ENCODE measurements at places on chromosomes 2 and 18.
A peak's percentile ranks its signal among the peaks of the same experiment; 100 is the strongest.

DNA sequence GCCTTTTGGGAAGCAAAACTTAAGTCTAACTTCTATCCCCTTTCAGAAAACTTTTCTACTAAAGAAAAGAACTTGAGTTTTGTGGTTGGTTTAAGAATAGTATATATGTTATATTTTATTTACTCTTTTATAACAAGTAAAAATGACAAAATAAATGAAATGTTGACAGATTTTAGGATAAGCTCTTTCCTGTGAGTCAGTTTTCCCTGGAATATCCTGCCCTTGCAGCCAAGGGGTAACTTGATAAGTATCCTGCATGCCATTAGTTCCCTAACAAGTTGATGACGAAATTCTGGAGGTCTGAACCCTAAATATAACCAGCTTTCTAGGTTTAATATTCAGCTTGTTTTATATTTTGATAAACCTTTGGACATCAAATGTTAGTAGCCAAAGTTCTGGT, 7.3 kb upstream of the HTR2B start:
- no peak for DNase-seq

DNA sequence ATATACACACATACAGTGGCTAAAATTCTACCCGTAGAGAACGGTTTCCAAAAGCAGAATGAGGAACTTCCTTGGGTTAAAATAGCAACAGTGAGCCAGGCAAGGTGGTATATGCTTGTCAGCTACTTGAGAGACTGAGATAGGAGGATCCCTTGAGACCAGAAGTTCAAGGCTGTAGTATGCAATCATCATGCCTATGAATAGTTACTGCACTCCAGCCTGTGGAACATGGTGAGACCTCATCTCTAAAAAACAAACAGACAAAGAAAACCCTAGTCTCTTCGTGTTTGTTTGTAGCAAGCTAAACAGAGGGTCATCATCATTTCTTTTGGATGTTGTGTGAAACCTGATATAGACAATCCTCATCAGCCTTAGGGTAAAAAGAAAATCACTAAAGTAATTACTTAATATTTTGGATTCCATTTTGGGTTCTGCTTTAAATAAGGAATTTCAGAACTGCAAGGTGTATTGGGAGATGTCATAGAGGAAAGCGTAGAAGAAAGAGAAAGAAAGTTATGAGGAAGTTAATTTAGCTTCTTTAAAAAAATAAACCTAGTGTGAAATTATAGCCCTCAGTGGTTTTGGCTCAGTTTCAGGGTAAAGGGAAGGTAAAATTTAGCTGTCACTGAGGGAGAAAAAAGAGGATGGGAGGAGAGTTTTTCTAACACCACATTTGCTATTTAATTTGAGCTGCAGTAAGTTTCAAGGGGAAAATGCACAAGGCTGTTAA, 46.5 kb downstream of the PLEK start:
- no peak for DNase-seq

DNA sequence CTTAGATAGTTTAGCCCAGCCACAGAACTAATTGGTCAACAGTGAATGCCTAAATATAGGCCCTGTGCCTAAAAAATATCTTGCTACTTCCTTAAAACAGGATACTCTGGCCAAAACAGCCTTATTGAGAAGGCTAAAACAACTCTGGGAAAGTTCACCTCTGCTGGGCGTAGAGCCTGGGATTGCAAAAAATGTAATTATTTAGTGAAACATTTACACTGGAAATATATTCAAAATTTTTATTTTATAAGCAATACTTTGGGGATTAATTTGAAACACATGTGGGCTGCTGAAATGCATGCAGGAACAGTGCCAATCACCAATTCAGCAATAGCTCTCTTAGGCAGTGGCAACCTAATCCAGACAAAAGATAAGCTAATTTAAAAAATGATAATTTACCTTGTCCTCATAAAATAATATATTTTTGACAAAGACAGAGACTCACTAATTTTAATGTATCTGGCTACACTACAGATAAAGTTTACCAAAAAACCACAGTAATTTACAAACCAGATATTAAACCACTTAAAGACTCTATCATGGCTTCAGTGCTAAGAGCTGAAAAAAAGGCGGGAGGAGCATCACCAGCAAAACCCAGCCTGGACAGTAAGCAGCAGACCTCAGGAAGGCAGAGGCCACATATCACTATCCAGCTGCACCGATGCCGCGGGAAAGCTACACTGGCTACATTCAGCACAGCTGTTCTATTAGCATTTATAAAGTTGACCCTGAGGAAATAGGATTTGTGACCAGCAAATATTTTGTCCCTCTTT, 18.5 kb downstream of the TRAK2 start:
- DNase-seq, result no peak

DNA sequence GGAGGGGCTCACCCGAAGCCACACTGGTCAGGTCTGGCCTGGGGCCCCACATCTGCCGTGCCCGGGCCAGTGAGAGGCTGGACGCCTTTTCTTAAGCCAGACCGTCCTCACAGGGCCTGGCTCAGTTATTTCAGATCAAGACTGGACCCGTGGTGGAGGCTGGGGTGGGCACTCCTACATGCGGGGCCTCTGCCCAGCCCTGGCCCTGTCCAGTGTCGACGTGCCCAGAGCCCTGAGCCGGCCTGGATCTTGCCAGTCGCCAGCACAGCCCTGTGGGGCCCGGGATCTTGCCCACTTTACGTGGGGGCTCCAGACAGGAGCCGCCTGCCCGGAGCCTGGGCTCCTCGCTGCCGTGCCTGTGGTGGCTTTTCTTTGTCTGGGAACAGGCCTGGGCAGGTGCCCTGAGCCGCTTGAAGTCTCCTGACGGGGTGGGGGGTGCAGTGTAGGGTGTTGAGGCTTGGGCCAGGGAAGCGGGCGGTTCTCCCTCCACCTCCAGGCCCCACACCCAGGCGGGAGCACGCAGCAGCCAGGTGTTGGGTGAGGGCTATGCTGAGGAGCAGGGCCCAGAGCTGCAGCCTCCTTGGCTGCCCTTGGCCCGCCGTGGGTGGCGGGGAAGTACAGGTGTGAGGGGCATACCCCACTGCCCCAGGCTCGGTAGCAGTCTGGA, 6.0 kb downstream of the GPC1 start:
- DNase-seq, result no peak

DNA sequence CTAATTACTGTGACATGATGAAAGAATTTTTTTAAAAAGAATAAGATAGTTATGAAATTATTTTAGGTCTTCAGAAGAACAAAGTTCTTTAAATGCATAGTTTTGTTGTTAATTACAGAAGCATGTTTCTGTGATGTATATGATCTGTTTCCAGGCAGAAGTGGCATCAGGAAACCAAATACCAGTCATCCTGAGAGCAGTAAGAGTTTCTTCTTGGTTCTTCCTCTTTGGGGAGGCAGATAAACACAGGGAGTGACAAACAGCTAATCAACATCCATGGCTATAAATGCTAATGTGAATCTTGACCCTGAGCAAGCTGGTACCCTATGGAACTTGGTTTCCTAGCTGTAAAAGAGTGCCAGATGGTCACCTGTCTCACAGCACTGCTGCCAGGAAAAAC, 29.2 kb downstream of the WIPF1 start:
- no peak for DNase-seq

DNA sequence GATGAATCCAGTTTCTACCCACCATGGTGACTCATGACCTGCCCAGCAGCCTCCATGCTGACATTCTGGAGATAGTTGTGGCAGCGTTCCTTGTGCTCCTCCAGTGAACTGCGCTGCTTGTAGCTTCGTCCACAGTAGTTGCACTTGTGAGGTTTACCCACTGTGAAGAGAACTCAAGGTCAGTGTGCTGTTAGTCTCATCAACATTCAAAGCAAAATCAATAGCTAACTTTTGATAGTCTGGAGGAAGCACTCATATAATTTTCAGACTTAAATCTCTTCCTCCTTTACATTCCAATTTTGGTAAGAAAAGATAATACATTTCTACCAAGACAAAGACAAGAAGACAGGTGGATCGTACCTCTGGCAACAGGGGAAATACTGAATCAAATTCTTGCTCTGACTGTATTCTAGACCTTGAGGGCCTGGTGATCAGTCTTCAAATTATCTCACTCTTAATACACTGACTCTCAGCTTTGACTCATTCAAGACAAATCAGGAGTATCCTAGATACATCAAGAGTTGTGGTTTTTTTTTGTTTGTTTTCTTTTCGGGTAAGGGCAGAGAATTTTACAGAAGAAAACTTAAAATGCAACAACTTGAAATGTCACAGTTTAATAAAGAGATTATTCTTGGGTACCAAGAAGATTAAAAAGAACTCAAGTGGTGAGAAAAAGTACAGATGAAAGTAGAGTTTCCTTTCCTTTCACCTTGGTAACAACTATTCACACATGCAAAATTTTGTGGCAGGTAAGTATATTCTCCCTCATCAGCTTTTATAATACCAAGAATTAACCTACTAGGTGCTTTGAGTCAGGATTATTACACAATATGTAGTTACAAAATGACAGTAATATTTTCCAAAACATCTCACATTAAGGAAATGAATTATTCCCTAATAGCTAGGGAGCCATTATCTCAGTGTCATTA, 129.2 kb downstream of the IKZF2 start:
- DNase-seq, result no peak

DNA sequence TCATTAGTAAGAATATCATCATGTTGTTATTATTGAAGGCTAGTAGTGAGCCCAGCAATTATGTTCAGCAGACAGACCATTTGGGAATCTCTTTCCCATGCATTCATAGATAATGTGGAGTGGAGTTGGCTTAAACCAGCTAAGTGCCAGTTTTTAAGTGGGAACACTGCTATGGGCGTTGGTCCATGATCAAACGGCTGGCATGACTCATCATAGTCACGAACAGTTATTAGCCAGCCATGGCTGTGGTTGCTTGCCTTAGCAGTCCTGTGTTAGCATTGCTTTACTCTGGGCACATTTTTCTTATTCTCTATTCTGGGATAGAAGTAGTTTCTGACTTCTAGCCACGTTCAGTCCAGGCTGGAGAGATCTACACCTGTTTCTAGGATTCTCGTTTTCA, 17.7 kb downstream of the EIF4E2 start:
- no peak for DNase-seq

- DNase-seq, result no peak
Observed at GRCh38 chr2:3601561-3602271, 6.8 kb downstream of the COLEC11 start.

DNA sequence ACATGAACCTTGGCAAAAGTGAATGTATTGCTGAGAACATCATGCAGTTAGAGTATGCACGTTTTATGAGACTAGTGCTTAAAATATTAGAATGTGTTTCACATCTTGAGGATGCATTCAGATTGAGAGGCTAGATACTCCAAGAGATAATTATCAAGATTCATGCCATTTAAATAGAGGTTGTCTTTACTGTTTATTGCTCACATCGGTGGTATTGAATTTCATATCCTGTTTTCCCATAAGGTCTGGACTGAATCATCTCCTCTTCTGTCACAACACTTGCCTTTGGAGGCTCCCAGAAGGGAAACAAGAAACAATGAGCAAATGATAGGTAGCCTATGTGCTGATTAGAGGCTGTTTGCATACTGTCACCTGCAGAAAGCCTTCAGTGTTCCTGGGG, 83.8 kb downstream of the CLHC1 start:
- no peak for DNase-seq

- DNase-seq, result no peak
Observed at GRCh38 chr2:88842656-88843460, 151.4 kb downstream of the RPIA start.

GRCh38 chr2:216013080-216013909, at the start of gene MREG:
Gene MREG (minus strand): TSS chr2:216013551. CDS start chr2:216013327, 224 bp downstream.
- peak; percentile 75 for DNase-seq

DNA sequence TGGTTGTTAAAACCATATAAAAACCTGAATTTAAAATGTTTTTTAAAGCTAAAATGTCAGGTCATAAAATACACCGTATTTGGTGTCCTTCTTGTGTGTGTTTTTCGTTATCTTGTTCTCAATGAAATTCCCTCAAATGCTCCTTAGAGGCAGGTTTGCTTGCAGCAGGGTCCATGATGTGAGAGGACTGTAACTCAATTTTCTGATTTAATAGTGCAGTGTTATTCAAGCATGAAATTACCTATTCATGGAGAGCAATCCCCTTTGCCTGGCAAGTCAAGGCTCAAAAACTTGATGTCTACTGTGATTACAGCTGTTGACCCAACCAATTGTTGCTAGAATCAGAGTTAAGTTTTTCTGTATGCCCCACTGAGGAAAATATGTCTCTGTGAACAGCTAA, 318.2 kb downstream of the GALNT13 start:
- DNase-seq, result no peak

- DNase-seq, result no peak
Observed at GRCh38 chr2:213175673-213176247, 24.3 kb upstream of the IKZF2 start.

- no peak for DNase-seq
Observed at GRCh38 chr2:203623096-203623495, 83.3 kb upstream of the CD28 start.

DNA sequence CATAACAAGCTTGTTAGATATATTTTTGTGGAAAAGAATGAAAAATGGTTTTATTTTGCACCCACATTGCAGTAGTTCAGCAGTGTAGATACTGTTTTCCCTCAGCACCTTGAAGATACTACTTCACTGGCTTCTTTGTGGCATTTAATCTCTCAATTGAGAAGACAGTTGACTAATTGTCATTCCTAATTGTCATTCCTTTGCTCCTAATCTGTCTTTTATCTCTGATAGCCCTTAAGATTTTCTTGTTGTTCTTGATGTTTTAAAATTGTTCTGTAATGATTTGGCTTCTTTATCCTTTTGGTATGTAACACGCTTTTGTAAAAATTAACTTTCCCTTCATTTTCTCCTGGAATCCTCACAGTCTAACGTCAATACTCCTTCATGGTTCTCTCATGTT, 38.0 kb upstream of the CCNYL1 start:
- no peak for DNase-seq

GRCh38 chr18:10791169-10791831, 265.5 kb downstream of the NAPG start:
- DNase-seq, result no peak

DNA sequence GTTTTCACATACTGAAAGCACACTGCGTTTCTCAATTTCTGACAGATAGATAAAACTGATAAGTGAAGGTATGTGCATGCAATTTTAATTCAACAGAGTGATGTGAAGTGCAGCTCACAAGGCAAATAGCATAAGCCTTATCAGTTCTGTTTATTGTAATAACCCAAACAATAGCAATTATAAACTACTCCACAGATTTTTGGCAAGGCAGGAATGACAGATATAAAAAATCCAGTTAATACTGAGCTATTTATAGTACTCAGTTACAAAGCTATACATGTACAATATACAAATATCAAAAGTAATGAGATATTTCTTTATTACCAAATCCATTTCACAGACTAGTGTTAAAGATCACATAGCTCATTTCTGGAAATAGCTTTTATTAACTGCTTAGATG, 210.9 kb upstream of the KLHL14 start:
- no peak for DNase-seq

GRCh38 chr2:241070361-241070760, 31.7 kb downstream of the MTERF4 start:
- no peak for DNase-seq

GRCh38 chr2:224111576-224111975, 72.5 kb upstream of the SERPINE2 start:
- no peak for DNase-seq

All from activated T-helper 9 cell treated with anti-CD3 and anti-CD28 coated beads, Interleukin-2, amount 50 U/mL, for 16 hours (primary cell).